ENCODE measurements at places on chromosomes 16 and 17.

GRCh38 chr16:88345031-88345720, 37.6 kb upstream of the ZNF469 start:
- DNase-seq = no peak

- DNase-seq = no peak
Observed at GRCh38 chr17:72176951-72177660, 56.3 kb downstream of the SOX9 start.

GRCh38 chr16:55480228-55480655, 1.2 kb downstream of the MMP2 start:
- no peak for DNase-seq

GRCh38 chr17:33929181-33929724, 325.8 kb upstream of the CCL2 start:
- DNase-seq = no peak

DNA sequence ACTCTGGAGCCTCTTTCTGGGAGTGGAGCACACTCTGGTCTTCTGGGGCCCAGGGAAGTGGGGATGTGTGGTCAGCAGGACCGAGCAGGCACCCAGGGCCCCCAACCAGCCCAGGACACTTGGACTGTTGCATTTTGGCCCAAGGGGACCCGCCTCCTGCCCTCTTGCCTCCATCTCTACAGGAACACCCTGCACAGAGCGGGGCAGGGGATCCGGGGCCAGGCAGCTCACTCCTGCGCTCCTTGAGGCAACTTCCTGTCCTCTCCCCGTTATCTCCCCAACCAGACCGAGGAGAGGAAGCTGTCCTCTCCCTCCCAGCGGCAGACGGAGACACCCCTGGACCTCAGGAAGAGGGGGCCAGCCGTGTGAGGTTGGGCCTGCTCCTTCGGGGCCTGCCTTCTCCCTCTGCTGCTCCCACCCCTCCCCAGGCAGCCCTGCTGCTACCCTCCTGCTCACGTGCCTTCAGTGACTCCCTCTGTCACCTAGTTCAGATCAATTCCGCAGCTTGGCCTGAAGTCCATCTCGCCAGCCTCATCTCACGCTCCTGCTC, 10.0 kb upstream of the ATP2A3 start:
- no peak for DNase-seq

- DNase-seq = no peak
Observed at GRCh38 chr16:59478838-59479237, 744.7 kb upstream of the GOT2 start.

- DNase-seq = peak; percentile 85
Observed at GRCh38 chr16:324451-325334, 27.8 kb downstream of the AXIN1 start.

DNA sequence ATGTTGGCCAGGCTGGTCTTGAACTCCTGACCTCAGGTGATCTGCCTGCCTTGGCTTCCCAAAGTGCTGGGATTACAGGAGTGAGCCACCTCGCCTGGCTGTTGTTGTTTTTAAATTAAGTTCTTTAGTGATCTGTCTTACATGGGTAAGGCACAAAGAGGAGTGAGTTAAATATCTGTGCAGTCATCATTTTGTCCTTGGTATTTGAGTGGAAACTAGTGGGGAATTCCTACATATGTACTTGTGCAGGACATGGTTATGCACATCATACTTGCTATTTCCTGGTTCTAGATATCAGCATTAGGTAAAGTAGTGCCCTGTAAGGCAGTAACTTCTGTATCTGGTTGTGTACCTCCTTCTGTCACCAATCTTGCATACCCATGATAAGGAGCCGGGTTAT, 3.7 kb downstream of the KPNB1 start:
- no peak for DNase-seq

- DNase-seq = no peak
Observed at GRCh38 chr17:30237296-30238002, 2.0 kb upstream of the SLC6A4 start.

GRCh38 chr17:50482516-50482915, 3.9 kb downstream of the RSAD1 start:
- peak; percentile 75 for DNase-seq

GRCh38 chr17:13973960-13974651, 95.2 kb upstream of the COX10 start:
- no peak for DNase-seq

DNA sequence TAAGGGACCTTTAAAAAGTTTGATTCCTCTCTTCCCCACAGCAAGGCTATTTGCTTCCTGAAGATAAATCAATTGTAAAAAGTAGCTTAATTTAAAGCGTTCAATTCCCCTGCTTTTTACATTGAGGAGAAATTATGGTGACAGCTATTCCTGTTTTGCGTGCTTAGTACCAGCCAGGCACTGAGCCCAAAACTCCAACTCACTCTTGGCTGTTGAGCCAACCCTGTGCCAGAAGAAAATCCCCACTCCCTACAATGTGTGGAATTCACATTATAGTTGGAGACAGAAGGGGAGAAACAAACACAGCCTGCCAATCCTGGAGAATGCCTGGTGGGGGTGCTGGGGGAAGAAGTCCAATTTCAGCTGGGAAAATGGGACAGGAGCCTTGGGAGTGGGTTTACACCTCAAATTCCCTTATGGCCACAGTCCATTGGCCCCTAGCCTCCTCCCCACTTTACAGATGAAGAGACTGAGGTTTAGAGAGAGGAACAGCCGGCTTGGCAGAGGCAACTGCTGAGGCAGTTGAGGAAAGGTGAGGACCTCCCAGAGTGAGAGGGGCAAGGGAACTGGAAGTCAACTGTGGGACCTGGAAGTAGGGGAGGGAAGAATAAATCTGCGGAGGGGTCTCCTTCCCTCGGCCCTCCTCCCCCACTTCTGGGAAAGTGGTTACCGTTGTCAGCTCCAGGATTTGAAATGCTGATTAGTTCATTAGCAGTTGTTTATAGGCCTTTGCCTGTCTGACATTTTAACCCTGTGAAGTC, 26.1 kb downstream of the CDH1 start:
- DNase-seq = no peak

GRCh38 chr16:87552772-87553573, 49.3 kb upstream of the JPH3 start:
- DNase-seq = no peak

GRCh38 chr17:40111221-40112128, 10.3 kb upstream of the MSL1 start:
- DNase-seq = peak; percentile 48

DNA sequence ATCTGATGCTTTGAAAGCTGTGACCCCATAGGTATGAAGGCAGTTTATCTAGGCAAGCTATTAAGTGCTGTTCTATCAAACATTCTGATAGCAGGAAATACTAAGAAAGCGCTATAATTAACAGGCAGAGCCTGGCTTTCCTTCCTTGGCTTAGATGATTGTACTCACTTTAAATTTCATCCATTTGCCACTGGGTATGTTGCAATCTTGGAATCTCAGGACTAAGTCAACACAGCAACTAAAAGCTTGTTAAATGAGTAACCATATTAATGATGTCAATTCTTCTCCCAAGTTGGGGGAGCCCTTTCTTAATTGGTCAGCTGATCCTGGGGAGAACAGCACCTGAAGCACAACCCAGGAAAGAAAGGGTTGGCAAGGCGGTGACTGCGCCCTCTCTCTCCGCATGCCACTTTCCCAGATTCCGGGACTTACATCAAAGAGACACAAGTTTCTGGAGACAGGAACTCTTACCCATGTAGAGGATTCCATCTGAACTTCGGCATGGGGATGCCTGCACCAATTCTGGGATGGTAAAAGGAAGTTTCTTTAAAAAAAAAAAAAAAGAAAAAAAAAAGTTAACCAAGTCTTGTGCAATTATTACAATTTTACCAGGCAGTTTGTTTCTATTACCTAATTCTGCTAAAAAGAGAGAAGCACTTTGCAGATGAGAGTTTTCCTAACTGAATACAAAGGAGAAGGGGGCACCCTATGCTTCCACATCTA, 54.4 kb upstream of the ICAM2 start:
- DNase-seq = no peak

DNA sequence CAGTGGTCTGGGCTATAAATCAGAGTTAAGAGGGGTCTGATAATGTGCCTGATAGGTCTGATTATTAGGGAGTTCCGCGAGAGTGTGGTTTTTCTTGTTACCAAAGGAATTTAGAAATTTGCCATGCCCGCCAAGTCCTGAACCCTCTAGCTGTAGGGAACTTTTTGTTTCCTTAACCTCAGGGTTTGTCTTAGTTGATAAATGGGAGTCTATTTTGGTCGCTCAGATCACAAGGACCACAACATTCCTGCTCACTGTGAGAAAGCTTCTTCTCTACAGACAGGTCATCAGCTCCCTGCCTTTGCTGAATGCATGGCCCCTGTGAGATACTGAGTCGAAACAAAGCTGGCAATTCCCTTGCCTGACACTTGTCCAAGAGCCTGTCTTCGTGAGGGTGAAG, 497.8 kb downstream of the HS3ST4 start:
- DNase-seq = no peak

GRCh38 chr16:89504091-89504490, 4.1 kb upstream of the SPG7 start:
- DNase-seq = no peak

DNA sequence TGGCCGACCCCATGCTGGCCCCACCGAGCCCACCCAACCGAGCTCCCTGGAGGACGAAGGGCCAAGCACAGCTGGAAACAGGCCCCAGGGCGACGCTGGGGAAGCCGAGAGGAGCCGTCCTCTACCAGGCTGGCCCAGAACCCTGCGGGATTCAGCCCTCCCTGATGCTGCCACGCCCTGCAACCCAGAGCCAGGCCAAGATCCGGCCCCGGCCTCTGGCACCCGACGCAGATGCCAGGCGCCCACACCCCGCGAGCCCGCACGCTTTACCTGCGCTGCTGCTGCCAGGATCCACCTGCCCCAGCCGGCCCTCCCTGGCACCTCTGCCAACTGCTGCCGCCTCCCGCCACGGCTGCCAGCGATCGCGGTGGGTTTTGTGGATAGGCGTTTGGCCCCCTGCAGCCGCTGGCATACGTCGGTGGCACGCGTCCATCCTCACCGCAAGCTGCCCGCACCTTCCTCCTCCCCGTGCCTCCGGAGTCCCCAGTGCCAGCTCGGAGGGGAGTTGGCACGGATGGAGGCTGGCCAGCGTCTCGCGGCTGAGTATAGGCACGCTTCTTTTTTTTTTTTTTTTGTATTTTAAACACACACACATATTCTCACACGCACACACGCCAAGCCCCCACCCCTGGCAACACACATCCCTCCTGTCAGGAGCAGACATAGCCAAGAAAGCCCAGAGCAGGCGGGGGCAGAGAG, 41.3 kb upstream of the ACSF3 start:
- DNase-seq = no peak

DNA sequence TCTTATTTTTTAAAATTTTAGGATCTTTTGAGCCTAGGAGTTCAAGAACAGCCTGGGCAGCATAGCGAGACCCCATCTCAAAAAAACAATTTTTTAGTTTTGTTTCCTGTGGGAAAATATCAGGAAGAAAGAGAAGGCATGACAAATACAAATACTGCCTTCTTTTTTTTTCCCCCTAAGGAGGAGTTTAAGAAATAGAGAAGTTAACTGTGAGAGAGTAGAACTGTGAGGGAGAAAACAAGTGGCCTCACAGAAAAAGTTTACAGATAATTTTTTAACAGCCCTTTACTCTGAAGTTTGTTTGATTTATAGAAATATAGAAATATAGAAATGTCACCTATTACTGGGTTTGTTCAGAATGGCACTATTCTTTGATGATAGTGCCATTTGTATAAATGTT, 21.1 kb downstream of the TTYH2 start:
- no peak for DNase-seq

DNA sequence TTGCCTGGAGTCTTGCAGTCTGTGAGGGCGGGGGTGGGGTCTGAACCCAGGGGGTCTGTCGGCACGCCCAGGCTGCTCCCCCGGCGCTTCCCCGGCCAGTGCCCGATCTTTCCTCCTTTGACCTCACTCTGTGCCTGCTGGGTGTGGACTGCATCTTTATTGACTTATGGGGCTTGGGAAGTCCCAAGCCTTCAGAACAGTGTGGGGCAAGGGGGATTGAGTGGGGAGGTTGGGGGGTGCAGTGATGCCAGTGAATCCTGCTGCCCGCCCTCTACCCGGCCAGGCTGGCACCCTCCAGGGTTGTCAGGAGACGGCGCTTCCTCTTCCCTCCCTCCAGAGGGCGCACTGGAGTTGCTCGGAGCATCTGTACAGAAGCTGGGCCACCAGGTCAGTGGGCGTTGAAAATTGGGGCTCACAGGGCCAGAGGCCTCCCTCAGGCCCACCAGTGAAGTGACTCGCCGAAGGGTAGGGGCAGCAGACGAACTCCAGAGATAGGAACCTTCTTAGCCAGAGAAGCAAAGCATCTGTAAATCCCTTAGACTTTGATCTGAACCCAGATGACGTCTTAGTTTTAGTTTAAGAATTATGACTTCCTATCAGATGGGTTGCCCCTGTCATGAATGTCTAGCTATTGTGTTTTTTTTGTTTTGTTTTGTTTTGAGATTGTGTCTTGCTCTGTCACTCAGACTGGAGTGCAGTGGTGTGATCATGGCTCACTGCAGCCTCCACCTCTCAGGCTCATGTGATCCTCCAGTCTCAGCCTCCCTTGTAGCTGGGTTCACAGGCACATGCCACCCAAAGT, 184.8 kb upstream of the CIBAR2 start:
- DNase-seq = peak; percentile 37

- no peak for DNase-seq
Observed at GRCh38 chr17:30187573-30187972, 47.9 kb downstream of the SLC6A4 start.

GRCh38 chr17:76104140-76104895, 731 bp upstream of the EXOC7 start:
- DNase-seq = no peak

DNA sequence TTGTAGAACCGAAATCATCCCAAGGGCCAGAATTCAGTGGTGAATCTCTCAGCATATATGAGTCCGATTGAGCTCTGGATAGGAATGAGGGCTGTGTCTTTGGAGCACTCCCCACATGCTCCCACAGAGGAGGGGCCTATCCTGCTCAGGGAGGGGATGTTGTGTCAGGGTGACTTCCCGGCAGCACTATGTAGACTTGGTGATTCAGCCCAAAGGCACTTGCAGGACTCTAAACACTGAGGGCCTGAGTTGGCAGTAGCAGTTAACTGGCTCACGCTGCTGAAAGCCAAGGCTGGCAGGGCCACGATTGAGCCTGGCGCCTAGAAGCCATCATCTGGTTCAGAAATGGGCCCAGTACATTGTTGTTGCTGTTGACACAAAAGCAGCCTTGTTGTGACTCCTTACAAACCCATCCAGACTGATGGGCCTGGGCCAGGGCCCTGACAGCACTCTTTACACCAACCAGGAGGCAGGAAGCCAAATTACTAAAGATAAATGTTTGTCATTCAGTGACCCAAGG, 31.9 kb downstream of the NMT1 start:
- no peak for DNase-seq

- no peak for DNase-seq
Observed at GRCh38 chr16:13351181-13351580, 449.8 kb downstream of the SHISA9 start.

DNA sequence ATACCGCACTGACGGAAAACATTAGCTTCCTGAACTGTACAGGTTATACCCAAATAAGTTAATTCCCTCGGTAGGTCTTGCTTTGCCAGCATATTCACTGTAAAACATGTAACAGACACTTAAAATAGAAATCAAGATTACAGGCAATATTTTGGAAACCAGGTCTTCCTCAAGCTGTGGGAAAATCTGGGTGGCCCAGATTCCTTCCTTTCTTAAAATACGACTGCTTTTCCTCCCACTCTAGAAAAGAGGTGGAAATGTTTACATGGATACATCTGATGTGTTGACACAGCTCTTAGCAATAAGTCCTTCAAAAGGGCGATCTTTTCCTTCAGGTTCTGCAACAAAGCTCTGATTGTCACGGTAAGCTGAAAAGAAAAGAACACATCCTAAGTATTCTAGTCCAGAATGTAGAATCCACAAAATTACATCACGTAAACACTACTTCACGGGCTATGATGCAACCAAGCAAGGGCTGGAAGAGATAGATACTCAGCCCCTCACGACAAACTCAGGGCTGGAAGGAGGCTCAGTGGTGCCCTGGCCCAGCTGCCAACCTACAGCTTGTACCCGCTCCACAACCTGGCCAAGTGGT, 18.4 kb downstream of the STX8 start:
- no peak for DNase-seq

All from CD4-positive, alpha-beta T cell (primary cell).